Stimulated activated CD8-positive, alpha-beta memory T cell treated with anti-CD3 and anti-CD28 coated beads, Interleukin-4, amount 100 ng/mL, for 1 hour (primary cell): ENCODE measurements at places on chromosomes 2 and 18.

- DNase-seq, result no peak
Observed at GRCh38 chr2:230784795-230785194, 72.2 kb downstream of the CAB39 start.

DNA sequence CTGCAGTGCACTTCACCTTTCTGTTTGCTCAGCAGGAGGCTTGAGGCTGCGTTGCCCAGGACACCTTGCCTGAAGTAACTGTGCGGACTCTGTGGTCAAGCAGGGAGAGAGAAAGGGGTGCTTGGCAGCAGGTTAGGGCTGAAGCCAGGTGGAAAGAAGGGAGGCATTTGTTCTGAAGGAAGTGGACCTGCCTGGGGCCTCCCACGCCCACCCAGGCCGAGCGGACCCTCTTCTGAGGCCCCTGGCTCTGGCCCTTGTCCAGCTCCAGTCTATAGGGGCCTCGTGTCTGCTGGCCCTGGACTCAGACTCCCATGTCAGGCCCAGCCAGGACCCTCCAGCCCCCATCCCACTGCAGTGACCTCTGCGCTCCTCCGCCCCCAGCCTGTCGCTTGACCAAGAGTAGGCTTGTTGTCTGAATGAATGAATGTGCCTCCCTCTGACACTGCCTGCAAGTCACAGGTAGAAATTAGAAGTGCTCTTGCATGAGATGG is 2.5 kb downstream of the SNED1 start:
- no peak for DNase-seq

DNA sequence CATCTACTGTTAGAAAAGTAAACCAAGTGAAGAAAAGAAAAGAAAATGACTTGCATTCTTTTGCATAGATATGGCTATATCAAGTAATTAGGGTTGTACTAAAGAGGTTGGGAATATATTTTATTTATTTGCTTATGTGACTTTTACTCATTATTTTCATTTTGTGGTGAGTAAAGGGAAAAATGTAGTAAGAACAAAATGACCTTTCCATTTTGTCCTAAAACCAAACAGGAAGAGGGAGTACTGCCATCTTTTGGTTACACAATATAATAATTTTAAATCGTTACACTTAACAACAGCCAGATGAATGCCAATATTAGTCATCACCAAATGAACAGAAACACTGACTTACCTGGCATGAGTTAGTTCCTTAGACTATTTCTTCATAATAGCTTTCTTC is 47.3 kb upstream of the NDUFV2 start:
- no peak for DNase-seq

- DNase-seq, result no peak
Observed at GRCh38 chr2:20515290-20516220, 68.7 kb downstream of the RHOB start.

- DNase-seq, result no peak
Observed at GRCh38 chr2:238287737-238288649, at the start of gene PER2. Gene PER2 (minus strand): TSS chr2:238288610. CDS start chr2:238277936, 10,674 bp downstream.

DNA sequence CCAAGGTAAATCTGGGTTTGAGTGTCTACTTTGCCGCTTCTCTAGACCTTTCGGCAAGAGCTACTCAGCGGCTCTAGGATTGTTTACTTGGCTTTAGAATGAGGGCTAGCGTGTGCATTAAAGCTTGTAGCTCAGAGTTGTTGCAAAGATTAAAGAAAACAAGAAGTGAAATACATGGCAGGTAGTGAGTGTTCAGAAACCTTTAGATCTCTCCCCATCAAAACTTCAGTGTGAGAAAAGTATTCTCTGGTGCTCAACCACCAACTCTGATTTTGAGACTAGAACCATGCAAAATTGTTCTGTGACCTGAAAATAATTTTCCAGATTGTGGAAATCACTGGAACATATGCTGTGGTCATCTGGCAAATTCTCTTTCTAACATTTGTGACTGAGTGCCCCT is 512.0 kb downstream of the CMPK2 start:
- no peak for DNase-seq

DNA sequence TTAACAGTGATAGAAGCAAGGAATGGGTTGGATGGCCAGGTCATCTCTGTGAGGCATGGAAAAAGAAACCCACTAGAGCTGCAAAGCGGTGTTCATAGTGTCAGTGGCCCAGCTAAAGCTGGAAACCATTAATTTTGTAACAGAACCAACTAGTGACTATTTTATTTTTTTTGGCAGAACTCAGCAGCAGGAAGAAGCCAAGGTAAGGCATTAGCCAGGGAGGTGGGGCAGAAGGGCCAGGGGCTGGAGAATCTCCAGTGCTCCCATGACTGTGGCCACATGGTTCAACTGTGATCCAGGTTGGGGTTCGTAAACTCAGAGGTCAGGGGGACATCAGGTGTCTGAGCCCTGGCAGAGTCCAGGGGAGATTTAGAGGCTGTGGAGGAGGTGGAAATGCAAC is 25.9 kb upstream of the YES1 start:
- DNase-seq, result no peak

- no peak for DNase-seq
Observed at GRCh38 chr2:66929632-66930338, 467.3 kb upstream of the ETAA1 start.

DNA sequence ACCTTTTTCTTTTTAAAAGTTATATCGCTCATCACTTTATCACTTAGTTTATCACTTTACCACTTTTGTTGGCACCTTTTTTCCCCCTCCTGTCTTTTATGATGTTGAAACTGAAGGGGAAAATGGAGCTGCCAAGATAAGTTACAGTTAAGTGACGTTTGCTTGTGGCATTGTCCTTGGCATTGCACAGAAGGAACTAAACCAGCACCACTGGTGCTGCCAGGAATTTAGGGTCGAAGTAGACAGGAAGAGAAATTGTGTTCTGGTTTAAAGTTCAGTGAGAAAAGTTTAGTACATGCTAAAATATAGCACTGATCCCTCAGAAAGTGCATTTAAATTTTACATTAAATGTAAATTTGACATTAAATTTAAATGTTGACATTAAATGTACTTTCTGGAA is 49.9 kb downstream of the MYO1B start:
- no peak for DNase-seq

GRCh38 chr2:164126960-164127660 is 391.3 kb upstream of the FIGN start:
- no peak for DNase-seq

DNA sequence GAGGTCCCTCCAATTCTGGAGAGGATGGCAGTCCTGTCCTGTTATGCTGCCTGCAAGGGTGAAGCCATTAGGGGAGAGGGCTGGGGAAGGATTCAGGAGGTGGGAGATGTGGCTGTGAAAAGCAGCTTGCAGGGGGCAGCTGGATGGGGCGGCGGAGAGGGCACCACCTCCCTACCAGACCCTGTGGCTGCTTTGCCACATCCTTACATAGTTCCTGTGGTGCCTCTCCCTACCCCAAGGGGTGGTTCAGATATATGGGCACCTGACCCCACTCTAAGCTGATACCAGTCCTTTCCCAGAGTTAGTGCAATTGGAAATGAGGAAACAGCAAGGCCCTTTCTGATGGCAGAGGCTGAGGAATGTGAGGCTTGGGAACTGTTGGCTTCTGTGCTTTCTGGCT is 6.1 kb upstream of the ACOXL start:
- DNase-seq, result no peak

GRCh38 chr2:122851972-122852531 is 1096.6 kb downstream of the TSN start:
- DNase-seq, result no peak

DNA sequence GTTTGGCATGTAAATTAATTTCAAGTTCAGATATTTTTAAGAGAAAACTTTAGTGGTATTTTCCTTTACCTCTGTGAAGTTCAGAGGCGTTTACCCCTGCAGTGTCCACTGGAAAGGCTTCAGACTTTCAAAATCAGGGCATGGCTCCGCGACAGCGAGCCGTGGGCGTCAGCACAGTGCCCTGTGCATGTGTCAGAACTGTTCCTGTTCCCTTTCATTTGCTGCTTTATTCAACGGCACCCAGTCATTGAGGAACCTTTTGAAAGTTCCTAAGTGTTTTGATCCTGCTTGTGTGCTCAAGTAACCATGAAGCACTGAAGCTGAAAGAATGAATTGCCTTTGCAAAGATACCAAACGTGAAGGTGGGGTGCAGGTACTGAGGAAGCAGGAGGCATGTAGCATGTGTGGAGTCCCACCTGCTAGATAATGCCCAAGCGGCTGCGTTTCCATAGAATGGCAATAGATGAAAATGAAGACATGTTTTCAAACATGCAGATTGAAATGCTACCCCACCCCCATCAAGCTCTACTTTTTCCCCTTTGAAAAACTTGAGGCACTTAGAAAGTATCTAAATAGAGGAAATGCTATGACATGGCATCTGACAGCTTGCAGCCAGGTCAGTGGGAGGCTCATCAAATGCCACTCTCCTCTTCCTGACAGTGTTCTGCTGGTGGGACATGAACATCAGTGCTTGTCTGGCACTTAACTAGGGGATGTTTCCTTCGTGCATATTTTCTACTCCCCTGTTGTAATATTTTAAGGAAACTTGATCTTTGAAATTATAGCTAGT is 148.6 kb downstream of the ZNF236 start:
- DNase-seq, result no peak

- no peak for DNase-seq
Observed at GRCh38 chr2:191349990-191350389, 104.8 kb downstream of the MYO1B start.

GRCh38 chr18:77905449-77906055 is 655.9 kb downstream of the GALR1 start:
- DNase-seq, result no peak

- DNase-seq, result no peak
Observed at GRCh38 chr2:158234497-158234896, 132.8 kb downstream of the UPP2 start.

DNA sequence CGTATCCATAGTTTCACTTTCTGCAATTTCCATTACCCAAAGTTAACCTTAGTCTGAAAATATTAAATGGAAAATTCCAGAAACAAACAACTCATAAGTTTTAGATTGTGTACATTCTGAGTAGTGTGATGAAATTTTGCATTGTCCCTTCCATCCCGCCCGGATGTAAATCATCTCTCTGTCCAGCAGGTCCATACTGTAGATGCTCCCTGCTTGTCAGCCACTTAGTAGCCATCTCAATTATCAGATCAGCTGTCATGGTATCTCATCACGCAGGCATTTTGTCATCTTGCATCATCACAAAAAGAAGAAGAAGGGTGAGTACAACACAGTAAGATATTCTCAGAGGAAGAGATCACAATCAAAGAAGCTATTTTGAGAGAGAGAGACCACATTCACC is 185.0 kb upstream of the STK17B start:
- DNase-seq, result no peak

GRCh38 chr2:86446060-86446459 is 4.9 kb downstream of the KDM3A start:
- DNase-seq, result no peak

DNA sequence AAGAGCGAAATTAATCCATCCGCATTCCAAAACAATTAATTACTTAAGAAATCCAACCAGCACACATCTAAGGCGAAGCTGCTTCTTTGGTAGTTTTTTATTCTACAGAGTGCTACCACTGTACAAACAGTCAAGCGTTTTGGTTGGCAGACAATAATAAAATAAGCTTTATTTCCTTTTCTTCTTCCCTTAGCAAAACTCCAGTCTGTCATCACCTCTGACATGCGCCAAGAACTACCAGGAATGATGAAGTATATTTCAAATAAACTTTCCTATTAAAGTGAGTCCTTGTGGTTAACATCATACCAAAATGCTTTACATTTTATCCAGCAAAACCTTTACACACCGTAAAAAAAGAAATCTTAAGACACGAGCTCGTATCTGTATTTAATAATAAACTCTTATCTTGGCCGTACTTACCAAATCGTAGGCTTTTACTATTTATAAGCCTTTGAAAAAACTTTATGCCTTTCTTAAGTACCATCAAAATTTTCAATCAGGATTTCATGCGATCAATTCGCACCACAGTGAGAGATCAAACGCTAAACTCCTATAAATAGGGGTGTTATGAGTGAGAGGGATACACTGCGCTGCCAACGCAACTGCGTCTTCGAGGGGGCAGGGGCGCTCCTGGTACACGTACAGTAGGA is 1.3 kb downstream of the ATL2 start:
- no peak for DNase-seq

GRCh38 chr2:53672881-53673522 is 94.6 kb upstream of the CHAC2 start:
- DNase-seq, result no peak

GRCh38 chr18:12301263-12302005 is 6.6 kb upstream of the TUBB6 start:
- DNase-seq, result no peak

DNA sequence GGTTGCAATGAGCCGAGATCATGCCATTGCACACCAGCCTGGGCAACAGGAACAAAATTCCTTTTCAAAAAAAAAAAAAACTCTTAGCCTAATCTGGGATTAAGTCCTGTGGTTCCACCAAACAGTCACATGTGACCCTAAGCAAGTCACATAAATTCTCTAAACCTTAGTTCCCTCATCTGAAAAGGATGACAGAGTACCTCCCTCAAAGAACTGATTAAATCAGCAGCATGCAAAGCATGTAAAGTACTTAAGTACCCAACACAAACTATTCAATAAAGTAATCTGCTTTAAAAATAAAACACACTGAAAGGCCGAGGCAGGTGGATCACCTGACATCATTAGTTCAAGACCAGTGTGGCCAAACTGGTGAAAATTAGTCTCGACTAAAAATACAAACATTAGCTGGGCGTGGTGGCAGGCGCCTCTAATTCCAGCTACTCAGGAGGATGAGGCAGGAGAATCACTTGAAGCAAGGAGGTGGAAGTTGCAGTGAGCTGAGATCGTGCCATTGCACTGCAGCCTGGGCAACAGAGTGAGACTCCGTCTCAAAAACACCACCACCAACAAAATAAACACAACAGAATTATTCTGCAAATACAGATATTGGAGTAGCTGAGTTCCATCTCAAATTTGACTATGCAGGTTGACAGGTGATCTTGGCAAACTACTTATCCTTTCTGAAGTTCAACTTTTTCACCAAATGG is 7.0 kb downstream of the USP34 start:
- no peak for DNase-seq

DNA sequence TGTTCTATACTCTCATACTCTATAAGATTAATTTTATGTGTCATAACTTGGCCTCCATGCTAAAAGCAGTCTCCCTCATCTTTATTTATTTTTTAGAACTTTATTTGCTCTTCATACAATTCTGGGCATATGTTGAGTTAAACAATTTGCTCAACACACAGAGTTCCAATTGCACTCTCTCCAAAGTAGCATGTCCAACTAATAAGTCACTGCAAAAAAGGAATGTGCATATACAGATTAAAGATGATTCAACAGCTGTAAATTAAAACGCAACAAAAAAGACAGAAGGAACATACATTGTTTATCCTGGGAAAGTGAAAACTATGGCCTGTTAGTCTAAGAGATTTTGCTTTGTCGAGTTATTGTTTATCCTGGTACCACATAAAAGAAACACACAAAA is 277.7 kb upstream of the ACVR2A start:
- DNase-seq, result no peak

- DNase-seq, result no peak
Observed at GRCh38 chr2:136128366-136128765, 10.4 kb upstream of the CXCR4 start.

GRCh38 chr2:178082408-178083045 is 9.9 kb upstream of the PDE11A start:
- no peak for DNase-seq
